ENCODE measurements at places on chromosomes 4 and X. TPM values are rescaled to one million over a fixed set of nuclear protein-coding genes. Genes with fewer than 3 reads are reported as not detected.

GRCh38 chr4:139860435-139861024 lies 194.9 kb downstream of the MGST2 start:
- no peak for DNase-seq

GRCh38 chrX:10566716-10567097 lies 53.7 kb downstream of the MID1 start:
- DNase-seq = no peak

- no peak for DNase-seq
Observed at GRCh38 chr4:95102162-95102790, 344.5 kb downstream of the BMPR1B start.

GRCh38 chrX:132022967-132023895 lies at the start of gene STK26:
TSS of gene STK26 (plus strand) at chrX:132023302. CDS start at chrX:132023618, 316 bp downstream.
- DNase-seq = peak; percentile 88

ANXA3 gene
- 35.5 TPM for total RNA-seq
